GM23248 (cell line): ENCODE measurements at places on chromosomes 6 and 20. TPM values are rescaled to one million over a fixed set of nuclear protein-coding genes. Genes with fewer than 3 reads are reported as not detected.

DNA sequence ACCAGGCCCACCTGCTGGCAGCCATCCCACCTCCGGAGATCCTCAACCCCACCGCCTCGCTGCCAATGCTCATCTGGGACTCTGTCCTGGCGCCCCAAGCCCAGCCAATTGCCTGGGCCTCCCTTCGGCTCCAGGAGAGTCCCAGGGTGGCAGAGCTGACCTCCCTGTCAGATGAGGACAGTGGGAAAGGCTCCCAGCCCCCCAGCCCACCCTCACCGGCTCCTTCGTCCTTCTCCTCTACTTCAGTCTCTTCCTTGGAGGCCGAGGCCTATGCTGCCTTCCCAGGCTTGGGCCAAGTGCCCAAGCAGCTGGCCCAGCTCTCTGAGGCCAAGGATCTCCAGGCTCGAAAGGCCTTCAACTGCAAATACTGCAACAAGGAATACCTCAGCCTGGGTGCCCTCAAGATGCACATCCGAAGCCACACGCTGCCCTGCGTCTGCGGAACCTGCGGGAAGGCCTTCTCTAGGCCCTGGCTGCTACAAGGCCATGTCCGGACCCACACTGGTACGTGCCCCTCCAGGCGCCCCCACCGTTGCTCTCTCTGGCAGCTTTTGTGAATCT lies 1.1 kb downstream of the SNAI1 start:
- DNase-seq: peak; percentile 67

The GPLD1 gene
- total RNA-seq: 0.97 TPM in 1 of 2 replicates, not detected in the other

GRCh38 chr20:63598479-63599395 lies 24.7 kb upstream of the HELZ2 start:
- DNase-seq: no peak

The REM1 gene
- not detected in 2 replicates for total RNA-seq

The RAD21L1 gene
- total RNA-seq: not detected in 2 replicates

The CD40 gene
- total RNA-seq: 1.8 and 2.5 TPM in 2 replicates

GRCh38 chr20:2657241-2657640 lies 4.8 kb downstream of the NOP56 start:
- DNase-seq: no peak

DNA sequence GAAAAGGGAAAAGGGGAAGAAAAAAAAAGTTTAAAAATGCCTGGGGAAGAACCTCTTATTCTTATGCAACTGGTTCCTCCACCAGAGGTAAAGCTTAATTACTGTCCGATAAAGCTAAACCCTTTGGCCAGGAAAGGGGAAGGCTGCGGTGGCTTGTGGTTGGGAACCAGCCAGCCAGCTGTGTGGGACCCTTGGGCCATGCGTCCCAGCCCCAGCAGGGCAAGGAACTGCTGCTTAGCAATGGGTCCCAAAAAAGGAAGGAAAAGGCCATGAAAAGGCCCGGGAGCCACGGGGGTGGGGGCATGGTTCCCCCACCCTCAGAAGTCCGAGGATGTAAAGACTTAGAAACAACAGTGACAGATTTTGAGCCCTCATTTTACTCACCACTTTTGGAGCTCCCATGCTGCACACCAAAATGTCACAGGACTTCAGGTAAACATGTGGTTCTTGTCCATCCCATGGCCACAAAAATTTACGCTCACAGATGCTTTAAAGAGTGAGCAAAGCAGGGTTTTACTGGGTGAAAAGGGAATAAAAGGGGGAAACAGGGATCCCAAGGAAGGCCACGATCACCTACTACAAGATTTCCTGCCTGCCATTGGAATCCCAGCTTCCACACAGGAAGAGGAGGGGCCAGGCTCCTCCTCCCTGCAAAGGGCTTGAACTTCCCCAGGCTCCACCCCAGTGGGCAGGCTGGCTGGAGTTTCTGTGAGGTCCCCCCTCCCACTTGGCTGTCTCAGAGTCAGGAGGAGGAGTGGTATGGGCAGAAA lies 1234.7 kb upstream of the GJE1 start:
- DNase-seq: no peak
